ENCODE measurements at places on chromosomes 13 and 19. TPM values are rescaled to one million over a fixed set of nuclear protein-coding genes. Genes with fewer than 3 reads are reported as not detected.
A peak's percentile ranks its signal among the peaks of the same experiment; 100 is the strongest.

SLC27A1 gene
- total RNA-seq = 13.9 TPM

GRCh38 chr19:45079063-45079910, at the start of gene GEMIN7:
GEMIN7 (plus strand) TSS chr19:45079260; CDS start chr19:45090115, 10,855 bp downstream.
- DNase-seq = peak; percentile 94

DNA sequence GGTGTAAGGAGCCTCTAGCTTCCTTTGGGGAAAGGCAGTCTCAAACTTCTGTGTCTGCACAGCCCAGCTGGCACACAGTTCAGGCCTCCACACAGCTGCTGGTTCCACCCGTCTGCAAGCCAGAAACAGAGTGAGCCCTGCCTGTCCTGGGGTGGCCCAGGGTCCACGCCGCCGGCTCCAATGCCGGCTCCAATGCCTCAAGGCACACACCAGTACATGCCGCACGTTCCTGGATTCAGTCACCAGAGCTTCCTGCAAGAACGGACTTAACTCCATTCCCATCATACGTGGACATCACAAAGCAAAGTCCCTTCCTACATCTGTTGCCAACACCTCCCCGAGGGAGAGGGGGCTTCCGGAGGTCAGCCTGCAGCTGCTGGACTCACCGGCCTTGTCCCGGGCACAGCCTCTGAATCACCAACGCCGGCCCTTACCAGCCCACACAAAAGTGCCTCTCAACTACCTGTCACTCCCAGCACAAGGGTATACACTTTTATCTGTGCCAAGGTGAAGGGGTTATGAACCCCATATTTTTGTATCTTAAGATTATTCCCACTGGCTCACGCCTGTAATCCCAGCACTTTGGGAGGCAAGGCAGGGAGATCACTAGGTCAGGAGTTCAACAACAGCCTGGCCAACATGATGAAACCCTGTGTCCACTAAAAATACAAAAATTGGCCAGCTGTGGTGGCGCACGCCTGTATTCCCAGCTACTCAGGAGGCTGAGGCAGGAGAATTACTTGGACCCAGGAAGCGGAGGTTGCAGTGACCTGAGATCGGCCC, 8.5 kb downstream of the SH3GL1 start:
- DNase-seq = no peak

GRCh38 chr13:94435604-94436226, 43.8 kb downstream of the DCT start:
- DNase-seq = peak; percentile 61

- peak; percentile 72 for DNase-seq
These were observed at the start of gene LTBP4 for GRCh38 chr19:40601134-40601974. LTBP4 (plus strand) TSS chr19:40601369; CDS start chr19:40601388, 19 bp downstream.

CACTIN gene
- 35.4 TPM for total RNA-seq

GRCh38 chr19:16062789-16063188, 13.5 kb upstream of the TPM4 start:
- DNase-seq = peak; percentile 57

DNA sequence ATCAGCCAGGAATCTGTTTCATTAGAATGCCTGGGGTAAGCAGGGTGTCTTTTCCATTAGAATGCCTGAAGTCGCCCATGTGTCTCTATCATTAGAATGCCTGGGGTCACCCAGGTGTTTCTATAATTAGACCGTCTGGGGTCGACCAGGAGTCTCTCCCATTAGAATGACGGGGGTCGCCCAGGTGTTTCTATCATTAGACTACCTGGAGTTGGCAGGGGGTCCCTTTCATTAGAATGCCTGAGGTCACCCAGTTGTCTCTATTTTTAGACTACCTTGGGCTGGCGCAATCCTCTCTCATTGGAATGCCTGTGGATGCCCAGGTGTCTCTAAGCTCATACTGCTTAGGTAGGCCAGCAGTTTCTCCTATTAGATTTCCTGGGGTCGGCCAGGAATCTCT, 1447.6 kb downstream of the UQCRFS1 start:
- no peak for DNase-seq

- no peak for DNase-seq
These were observed 1.6 kb upstream of the TPM4 start for GRCh38 chr19:16074488-16075365.

DNA sequence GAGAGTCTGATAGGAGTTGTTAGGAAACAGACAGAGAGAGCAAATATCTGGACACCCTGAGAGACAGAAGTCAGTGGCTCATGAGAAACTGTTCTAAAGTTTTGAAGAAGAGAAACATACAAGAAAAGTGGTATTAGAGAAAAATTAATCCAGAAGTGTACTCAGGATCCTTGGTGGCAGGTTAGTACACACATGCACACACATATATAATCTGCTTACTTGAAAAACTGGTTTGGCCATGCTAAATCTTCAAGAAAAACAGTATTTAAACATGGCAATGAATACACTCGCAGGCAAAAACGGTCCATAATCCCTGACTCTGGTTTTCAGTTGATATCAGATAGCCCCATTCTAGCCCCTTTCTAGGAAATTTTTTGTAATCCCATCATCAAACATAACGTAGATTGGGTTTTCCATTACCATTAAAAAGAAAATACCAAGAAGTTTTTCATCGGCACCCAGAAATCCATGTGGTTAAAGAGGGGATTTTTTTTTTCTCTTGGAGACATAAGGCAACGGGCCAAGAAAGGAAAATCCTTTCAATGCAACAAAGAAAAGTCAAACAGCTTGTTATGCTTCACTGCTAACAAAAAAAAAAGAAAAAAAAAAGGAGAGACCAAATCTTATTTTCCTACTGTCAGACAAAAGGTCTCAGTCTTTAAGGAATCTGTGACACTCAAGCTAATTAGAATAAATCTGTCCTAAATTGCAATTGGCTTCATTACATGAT, 178.0 kb upstream of the MIR17HG start:
- peak; percentile 40 for DNase-seq

CEACAM20 gene
- not detected for total RNA-seq

DNA sequence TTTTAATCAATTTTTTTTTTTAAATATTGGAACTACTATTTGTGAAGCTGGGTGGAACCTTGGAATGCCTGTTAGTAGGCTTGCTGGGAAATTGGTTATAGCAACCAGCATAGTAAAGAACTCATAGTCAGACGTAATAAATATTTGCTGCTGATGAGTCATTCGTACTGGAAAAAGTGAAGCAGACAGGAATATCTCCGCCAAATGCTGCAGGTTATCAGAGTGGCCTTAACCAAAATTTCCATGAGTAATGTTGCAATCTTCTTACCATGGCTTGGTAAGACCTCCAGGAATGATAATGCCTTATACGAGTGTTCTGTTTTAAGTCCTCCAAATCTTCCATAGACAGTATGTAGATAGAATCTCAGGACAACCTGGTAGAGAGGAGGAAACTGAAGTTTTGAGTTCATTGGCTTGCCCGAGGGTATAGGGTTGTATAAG, 34.2 kb downstream of the MBNL2 start:
- no peak for DNase-seq

KCNC3 gene
- total RNA-seq = 0.41 TPM

ERICH6B gene
- total RNA-seq = not detected

- DNase-seq = no peak
These were observed 9.8 kb downstream of the AP1M1 start for GRCh38 chr19:16207490-16208025.

DNA sequence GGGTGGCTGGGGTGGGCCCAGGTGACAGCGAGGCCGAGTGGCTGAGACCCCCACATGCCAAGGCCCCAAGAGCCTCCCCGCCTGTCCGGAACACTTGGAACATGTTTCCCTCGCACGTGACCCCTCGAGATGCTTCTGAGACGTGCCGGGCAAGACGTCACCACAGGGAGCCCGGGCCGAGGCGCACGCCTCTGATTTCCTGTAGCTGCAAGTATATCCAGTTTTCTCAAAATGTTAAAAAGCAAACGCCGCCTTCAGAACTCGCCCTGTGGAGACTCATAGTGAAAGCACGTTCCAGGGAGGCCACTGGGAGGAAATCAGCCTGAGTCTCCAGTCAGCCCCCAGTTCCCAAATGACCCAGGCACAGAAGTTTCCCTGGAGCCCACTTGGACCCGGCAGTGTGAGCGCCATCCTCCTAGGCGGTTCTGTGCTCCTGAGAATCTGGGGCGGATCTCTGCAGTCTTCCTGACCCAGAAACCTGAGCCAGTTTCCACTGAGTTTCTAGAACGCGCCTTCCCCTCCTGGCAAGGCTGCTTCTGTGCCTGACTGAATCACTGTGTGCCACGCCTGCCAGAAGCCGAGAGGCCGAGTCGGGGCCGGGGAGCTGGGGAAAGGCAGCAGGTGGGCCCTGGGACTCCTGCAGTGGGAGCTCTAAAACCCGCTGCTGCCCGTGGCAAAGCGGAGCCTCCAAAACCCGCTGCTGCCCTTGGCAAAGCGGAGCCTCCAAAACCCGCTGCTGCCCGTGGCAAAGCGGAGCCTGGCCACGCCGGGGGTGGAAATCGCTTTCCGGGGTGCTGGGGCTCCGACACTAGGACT, 179.3 kb downstream of the KDM4B start:
- DNase-seq = no peak

GRCh38 chr13:25178070-25178469, 6.0 kb upstream of the AMER2 start:
- DNase-seq = no peak

DNA sequence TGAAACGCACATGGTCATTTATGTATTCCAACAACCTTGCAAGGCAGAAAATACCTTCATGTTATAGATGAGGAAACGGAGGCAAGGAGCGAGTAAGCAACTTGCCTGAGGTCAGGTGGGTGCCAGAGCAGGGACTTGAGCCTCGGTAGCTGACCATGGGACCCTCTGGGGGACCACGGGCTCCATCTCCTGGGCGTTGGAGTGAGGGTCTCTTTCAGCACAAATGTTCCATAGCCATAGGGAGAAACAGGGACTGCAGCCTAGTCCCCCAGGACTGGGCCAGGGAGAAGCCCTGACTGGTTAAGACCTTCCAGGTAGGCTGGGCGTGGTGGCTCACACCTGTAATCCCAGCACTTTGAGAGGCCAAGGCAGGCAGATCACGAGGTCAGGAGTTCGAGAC, 38.4 kb upstream of the ADGRE5 start:
- no peak for DNase-seq

DNA sequence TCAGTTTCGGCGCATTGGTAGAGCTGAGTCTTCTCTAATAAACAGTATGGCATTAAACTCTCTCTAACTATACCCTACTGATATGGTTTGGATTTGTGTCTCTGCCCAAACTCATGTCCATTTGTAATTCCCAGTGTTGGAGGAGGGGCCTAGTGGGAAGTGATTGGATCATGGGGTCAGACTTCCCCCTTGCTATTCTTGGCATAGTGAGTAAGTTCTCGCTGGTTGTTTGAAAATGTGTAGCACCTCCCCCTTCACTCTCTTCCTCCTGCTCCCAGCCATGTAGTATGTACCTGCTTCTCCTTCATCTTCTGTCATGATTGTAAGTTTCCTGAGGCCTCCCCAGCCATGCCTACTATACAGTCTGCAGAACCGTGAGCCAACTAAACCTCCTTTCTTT, 682.7 kb upstream of the ARGLU1 start:
- DNase-seq = no peak

DNA sequence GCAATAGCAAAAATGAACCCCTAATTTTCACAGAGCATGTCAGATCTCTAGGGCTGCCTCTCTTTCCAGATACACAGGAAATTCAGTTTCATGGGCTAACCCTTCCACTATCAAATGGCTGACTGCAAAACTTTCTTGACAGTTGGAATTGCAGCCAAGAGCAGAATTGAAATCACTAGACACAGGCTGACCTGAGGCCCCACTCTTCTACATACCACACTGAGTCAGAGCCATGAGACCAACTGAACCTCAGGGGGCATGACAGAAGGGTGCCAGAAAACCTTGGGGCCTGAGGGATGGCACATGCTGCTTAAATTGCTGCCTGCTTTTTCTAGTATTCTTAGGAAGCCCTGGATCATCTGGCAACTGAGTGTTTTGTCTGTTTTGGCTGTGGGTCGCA, 1.7 kb upstream of the DLEU7 start:
- no peak for DNase-seq

DNA sequence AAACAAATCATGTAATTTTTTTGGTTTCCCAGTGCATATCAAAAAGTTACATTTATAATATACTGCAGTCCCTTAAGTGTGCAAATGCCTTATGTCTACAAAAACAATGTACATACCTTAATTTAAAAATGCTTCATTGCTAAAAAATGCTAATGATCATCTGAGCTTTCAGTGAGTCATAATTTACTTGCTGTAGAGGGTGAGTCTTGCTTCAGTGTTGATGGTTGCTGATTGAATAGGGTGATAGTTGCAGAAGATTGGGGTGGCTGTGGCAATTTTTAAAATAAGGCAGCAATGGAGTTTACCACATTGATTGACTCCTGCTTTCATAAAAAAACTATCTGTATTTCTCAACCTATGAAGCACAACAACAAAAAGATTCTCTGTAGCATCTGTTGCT, 613.9 kb downstream of the TBC1D4 start:
- DNase-seq = no peak

MAG gene
- not detected for total RNA-seq

All from neural progenitor cell (in vitro differentiated cells).